Astrocyte of the spinal cord (primary cell): ENCODE measurements at places on chromosomes 7 and 10.
A peak's percentile ranks its signal among the peaks of the same experiment; 100 is the strongest.

- no peak for DNase-seq
Measured at GRCh38 chr10:110876000-110876399, 4.3 kb downstream of the PDCD4 start.

- DNase-seq: no peak
Measured at GRCh38 chr10:44820094-44820493, 91.0 kb upstream of the TMEM72 start.

- no peak for DNase-seq
Measured at GRCh38 chr7:18064242-18064838, 36.7 kb upstream of the PRPS1L1 start.

- DNase-seq: peak; percentile 65
Measured at GRCh38 chr10:14093730-14094484, 236.8 kb downstream of the FRMD4A start.

- no peak for DNase-seq
Measured at GRCh38 chr10:27359792-27360355, 119.3 kb upstream of the ACBD5 start.

GRCh38 chr7:128939861-128940410, 2.2 kb downstream of the IRF5 start:
- no peak for DNase-seq

DNA sequence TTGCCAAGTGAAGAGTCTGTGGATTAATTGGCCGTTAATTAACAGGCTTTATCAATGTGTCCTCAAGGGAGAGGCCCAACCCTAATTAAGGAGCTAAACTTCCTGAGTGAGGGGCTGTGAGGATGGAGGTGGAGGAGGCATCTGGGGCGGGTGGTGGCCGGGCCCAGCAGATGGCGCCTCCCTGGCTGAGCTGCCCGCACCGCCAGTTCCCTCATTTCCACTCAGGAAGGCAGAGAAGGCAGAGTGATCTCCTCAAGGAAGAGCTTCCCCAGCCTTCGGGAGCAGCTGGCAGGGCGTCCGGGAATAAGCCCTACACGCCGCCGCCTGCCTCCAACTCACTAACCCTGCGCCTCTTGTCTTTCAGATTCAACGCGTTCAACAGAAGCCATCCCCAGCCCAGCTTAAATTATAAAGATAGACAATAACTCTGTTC, 112.2 kb downstream of the CYTH3 start:
- DNase-seq: peak; percentile 52

DNA sequence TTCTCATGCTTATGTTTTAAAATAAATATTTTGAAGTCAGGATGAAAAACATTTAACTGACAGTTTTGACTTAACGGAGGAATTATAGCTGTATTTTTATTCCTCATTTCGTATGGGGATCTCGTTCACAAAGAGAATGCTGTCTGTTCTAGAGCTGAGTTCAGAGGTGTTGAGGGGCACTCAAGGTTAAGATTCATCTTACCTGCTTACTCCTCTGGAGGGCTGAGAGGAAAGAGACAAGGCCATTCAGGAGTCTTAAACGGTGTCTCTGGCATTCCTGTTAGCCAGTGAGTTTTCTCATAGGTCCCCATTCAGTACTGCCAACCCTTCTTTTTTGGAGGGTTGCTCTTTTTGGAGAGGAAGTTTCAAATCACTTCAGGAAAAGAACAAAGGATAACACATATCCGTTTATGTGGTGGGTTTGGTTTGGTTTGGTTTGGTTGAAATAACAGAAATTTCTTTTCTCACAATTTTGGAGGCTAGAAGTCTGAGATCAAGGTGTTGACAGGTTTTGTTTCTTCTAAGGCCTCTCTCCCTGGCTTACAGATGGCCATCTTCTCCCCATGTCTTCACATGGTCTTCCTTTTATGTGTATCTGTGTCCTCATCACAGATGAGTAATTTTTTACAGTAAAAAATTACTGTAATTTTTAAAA, 23.1 kb downstream of the CALHM2 start:
- DNase-seq: no peak

GRCh38 chr7:78103475-78103874, 304.9 kb downstream of the PHTF2 start:
- no peak for DNase-seq

GRCh38 chr10:96577069-96577468, 9.7 kb downstream of the TM9SF3 start:
- no peak for DNase-seq

DNA sequence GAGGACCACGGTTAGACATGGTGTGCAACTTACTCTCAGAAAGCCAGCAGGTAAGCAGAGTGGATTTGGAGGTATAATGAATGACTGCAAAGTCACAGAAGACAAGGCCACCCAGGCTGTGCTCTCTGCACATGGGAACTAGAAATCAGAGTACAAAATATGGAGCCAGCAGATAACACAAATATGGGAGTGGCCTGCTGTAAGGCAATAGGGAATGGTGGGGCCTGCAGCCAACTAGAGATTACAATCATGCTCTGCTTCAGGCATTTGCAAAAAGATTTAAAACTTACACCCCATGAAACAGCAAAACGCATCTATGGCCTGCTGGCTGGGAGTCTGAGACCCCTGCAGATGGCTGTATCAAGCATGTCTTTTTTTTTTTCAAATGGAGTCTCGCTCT, 47.0 kb downstream of the RGS10 start:
- DNase-seq: no peak

DNA sequence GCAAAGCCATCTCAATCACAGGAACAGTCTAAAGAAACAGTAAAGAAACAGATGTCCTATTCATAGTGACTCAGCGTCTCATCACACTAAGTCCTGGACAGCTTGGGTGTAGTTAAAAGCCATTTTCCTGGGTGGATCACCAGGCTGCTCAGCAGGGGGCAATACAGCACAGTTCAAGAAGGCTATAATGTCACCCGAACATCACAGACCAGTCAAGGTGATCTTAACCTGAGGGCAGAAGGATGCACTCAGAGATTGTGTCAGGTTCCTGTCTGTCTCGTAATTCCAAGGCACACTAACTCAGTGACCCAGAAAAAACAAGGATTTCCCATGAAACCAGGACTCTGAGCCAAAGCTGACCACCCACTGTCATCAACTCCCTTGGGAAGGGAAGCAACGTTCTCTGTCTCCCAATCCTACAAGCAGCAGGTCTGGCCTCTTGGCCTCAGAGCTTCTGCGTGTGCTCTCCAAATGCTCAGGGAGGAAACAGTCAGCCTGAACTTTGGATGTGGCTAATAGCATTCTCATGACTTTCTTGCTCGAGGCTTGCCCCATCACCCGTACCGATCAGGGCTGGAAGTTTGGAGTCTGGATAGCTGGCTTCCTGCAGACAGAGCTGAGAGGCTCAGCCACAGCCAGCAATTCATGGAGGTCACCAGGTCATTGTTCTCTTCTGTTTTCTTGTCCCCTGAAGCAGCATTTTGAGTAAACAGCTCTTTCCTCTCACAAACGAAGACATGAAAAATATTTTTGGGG, 90.4 kb upstream of the FAM171A1 start:
- peak; percentile 62 for DNase-seq

- peak; percentile 78 for DNase-seq
Measured at GRCh38 chr10:60572511-60573194, 183.0 kb upstream of the ANK3 start.

- no peak for DNase-seq
Measured at GRCh38 chr7:1864161-1864940, 194.3 kb downstream of the ELFN1 start.

- DNase-seq: no peak
Measured at GRCh38 chr10:34172936-34173533, 642.1 kb downstream of the PARD3 start.

- DNase-seq: no peak
Measured at GRCh38 chr10:7046615-7047014, 364.2 kb downstream of the SFMBT2 start.

- peak; percentile 88 for DNase-seq
Measured at GRCh38 chr7:92634924-92635519, 44.8 kb upstream of the FAM133B start.

- DNase-seq: no peak
Measured at GRCh38 chr10:76466836-76467503, 1035.5 kb downstream of the LRMDA start.

DNA sequence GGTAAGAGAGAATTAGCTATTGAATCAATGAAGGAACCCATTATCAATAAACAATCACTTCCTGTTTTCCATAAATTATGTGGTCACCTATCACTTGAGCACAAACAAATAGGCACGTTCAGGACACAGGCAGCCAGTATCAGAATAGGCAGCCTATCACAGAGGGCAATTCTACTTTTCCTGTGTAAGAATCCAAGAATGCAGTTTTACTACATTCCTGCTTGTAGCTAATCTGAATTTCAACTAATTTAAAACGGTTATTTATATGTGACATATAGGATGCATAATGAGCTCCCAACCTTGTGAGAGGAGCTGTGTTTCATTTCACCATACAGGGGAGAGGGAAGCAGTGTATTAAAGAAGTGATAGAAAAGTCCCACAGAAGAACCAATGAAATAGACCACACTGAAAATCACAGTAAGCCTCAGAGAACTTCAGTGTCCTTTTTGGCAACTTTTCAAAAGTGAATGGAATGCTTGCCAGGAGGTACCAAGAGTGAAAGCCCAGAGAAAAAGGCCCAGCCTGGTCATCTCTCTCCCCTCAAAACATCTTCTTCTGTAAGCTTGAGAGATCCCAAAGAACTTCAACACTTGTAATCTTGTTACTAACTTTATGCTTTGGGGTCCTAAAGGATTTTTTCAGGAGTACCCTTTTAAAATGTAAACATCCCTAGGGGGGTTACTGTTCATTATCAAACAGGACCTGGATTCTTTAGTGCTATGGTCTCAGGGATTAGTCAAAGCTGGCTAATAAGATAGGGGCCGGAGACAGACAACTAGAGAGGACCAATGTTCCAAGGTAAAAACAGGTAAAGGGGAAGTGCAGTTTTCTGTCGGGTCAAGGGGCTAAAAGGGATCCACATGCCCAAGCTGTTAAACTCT, 1.3 kb downstream of the IMMP2L start:
- DNase-seq: peak; percentile 68

DNA sequence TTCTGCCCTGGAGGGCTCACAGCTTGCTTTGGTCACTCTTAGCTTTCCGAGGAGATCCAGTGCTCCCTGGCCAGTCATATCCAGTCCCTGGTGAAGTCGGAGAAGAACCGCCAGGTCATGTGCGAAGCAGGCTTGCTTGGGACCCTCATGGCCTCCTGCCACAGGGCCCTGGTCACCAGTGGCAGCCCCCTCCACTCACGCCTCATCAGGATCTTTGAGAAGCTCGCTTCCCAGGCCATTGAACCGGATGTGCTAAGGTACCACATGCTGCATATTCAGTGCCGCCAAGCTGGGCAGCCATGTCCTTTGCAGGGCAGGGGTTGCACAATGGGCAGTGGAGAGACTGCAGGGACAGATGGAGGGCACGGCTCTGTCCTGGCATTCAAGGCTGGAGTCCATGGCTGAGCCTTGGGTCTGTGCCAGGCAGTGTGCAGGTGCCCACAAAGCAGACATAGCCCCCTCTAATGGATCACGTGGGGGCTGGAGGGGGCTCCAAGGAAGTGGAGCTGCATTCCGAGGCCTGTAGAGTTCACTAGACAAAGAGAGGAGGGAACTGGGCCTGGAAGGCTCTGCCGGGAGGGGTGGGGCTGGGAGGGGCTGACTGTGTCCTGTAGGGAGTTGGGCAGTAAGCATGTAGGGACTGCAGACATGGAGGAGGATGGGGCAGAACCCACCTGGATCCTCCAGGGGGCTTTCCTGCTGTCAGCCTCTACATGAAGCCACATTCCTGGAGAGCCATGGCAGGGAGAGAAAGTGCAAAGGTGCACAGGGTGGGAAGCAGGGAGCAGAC, 89.9 kb downstream of the WDFY4 start:
- DNase-seq: no peak

DNA sequence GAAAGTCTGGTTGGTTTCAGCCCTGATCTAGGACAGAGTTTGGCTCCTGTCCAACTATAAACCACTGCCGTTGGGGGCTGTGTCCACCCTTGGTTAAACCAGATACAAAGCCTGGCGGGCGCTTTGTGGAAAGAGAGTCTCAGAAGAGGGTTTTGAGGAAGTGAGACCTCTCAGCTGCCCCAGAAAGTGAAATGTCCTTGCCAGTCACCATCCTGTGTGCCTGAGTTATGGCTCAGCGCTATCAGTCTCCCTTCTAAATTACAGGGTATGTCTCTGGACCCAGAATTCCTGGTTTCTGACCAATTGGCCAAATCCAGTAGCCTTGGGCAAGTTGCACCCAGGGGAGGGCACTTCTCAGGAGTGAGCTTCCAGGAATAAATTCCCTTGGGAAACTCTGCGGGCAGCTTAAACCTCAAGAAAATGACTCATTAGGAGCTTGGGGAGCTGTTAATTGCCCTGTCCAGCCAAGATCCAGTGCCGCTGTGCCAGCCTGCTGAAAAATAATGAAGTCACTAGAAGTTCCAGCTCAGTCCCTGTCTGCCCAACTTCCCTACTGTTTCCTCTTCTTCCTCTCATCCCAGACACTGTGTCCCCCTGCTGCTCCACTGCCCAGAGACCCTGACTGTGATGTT, 66.7 kb upstream of the PDZD8 start:
- DNase-seq: peak; percentile 78

GRCh38 chr7:142997456-142997989, 29.4 kb downstream of the OR9A2 start:
- DNase-seq: no peak

DNA sequence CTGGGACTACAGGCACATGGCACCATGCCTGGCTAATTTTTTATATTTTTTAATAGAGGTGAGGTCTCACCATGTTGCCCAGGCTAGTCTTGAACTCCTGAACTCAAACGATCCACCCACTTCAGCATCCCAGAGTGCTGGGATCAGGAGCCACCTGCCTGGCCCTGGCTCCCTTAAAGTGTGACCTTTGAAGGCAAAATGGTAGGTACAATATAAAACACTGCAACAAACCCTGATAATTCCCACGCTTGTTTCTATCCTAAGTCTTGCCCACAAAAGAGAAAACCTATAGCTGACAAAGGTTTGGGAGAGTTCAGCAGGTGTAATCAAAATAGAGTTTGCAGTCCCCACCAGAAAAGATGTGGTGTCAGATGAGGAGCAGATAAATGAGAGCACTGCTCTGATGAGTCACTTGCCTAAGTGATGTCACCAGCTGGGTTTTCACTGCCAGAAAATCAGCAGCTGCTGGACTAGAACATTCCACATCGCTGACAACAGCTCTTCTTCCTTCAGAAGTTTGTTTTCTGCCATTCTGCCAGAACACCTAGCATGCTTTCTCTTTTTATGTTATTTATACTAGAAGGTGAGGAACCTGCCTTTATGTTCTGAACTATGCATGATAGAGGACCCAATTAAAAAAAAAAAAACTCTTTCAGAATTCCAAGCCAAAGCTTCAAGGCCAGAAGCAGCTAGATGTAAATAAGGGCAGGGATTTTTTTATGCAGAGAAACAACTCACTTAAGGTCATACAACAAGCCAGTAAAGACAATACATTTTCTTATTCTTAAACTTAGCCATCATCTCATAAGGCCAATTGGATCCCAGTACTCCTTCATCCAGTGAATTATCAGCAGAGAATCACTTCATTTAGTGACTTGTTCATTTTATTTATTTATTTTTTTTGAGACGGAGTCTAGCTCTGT, 18.0 kb downstream of the PURB start:
- peak; percentile 89 for DNase-seq
